Pons (tissue), 1 donor: ENCODE measurements at places on chromosomes 7 and 10.

DNA sequence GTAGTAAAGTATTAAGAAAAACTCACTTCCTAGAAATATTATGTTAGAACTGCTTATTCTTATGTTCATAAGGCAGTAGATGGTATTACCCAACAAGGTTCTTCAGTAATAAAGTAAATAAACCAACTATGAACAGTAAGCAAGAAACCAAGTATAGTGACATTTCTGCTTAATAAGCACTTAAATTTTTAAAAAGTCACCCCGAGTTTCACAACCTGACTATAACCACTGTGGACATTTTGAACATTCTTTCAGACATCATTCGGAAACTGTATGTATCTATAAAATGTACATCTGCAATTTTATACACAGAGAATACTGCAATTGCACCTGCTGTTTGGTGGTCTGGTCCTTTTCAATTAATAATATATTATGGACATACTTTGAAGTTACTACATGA, 1073.6 kb downstream of the XPNPEP1 start:
- no peak for DNase-seq

DNA sequence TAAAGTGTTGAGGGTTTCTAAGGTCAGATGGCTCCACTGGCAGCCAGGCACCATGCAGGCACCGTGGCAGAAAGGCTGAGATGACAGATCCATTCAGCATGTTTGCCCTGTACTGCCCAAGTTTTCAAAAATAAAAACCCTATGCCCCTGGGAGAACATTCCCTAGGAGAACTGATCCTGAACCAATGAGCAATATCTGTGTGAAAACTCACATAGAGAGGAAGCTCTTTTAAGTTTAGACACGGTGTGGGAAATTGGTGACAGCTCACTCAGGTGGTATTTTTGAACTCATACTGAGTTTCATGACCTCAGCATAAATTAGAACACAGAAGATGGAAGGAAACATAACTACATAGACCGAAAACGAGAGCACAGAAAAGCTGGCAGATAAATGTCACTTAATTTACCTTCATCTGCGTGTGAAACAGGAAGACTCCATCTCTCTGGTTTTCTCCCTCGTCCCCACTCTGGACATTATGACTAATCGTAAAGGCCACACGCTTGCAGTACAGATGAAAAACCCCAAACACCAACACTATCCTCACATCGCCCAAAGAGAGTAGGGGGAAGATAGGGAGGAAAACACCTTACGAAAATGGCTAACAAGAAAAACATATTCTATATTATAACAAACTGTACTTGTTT, 127.8 kb downstream of the ICA1 start:
- DNase-seq: no peak

GRCh38 chr7:121546632-121547543, 150.8 kb upstream of the FAM3C start:
- no peak for DNase-seq

DNA sequence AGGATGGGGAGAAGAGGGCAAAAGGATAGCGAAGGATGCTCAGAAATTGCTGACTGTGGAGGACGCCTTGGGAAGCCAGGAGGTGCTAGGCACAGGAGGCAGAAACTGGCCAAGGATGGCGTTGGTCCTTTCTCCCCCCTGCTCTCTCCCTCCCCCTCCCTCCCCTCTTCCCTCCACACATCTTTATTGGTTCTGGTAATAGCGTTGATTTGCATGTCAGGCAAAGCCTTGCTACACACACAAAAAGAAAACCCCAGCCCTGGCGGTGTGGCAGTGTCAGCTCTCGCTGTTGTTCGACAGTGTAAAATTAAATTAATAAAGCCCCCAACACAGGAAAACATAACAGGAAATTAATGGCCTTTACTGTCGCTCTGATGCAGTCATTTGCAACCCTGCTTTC, 47.2 kb downstream of the PAX2 start:
- DNase-seq: no peak

DNA sequence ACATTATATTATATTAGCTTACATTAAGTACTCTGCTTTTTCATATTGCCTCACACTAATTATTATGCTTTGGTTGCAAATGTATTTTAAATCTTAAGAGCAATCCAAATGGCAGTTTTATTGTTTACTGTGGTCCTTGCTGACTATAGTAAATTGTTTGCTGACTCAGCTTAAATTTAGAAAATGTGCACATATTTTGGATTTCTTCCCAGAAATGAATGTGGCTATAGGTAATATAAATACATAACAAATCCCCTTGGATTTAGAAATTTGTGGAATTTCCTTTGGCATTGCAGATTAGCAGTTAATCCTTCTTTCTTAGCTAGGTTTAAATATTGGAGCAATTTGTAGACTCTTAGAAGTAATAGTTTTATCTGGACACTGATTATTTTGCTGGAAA, 565.8 kb downstream of the NRG3 start:
- DNase-seq: no peak
